Fibroblast of skin of right biceps (primary cell): ENCODE measurements at places on chromosomes 11 and 22.
A peak's percentile ranks its signal among the peaks of the same experiment; 100 is the strongest.

- DNase-seq: no peak
Measured at GRCh38 chr11:57332694-57333440, 2.8 kb downstream of the SSRP1 start.

GRCh38 chr11:61134801-61135257, 26.4 kb downstream of the VPS37C start:
- DNase-seq: no peak

DNA sequence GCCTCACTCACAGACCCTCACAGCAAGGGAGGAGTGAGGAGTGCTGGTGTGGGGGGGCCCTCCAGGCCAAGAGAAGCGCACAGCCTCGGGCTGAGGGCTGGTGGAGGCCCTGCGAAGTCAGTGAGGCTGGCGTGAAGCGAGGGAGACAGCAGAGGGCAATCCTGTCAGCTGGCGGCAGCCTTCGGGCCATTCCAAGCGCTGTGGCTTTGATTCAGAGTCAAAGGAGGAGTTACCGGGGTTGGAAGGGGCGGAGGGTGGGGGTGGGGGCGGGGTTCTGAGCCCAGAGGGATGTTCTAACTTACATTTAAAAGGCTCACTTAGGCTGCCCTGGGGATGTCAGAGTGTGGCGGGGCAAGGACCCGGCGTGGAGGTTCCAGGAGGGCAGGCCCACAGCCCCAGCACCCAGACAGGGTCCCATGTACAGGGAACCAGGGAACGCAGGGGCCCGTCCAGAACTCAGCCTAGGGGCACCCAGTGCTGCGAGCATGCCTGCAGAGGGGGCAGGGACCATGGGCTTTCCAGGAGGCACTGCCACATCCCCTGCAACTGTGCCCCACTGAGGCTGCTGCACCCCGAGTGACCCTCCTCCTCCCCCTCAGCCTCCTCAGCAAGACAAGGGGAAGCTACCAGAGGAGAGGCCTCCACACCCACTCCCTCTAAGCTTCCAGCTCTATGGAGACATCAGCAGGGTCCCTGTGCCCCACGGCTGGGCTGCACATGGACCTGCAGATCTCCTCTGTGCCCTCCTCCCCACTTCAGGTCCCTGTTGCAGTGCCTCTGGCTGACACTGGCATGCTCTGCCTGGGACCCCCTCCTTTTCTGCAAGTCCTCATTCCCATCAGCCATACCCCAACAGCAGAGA, 39.7 kb upstream of the TTLL12 start:
- peak; percentile 64 for DNase-seq

DNA sequence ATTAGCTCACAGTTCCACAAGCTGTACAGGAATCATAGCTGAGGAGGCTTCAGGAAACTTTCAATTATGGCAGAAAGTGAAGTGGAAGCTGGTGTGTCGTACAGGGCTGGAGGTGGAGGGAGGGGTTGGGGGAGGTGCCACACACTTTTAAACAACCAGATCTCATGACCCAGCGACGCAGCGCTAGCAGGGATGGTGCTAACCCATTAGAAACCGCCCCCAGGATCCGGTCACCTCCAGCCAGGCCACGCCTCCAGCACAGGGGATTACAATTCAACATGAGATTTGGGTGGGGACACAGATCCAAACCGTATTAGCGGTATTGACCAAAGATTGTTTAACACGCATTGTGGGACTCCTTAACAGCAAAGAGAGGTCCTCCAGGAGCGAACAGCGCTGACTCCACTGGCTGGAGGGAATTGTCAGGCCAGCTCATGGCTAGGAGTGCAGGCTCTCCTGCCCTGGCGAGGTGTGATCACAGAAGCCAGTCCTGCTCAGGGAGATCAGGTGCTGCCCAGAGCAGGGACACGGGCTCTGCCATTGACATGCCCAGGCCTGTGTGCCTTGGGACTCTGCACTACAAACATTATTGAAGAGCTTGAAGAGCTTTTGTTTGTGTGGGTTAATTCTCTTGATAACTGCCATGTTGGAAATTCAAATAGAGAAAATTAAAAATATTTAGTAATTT, 215.3 kb downstream of the TBC1D22A start:
- DNase-seq: no peak

GRCh38 chr11:128725630-128726319, 31.9 kb downstream of the FLI1 start:
- no peak for DNase-seq
